ENCODE measurements at places on chromosomes 7 and 10.

- no peak for DNase-seq
These were observed 3.1 kb downstream of the PTF1A start for GRCh38 chr10:23194966-23195845.

DNA sequence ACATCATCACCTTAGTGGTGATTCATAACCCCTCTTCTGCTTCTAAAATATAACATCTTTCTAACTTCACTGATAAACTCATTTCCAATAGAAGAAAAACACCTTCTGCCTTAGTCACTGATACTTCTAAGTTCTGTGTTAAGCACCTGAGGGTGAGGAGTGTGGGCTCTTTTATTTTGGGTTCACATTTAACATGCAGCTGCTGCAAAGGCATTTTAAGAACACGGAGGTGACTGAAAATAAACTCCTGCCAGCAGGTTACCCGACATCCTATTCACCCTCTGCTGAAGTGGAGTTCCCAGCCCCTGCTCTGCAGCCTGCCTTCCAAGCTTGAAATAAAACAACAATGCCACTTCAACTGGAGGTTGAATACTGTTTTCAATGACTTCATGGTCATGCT, 202.9 kb upstream of the PLXNA4 start:
- DNase-seq = no peak

DNA sequence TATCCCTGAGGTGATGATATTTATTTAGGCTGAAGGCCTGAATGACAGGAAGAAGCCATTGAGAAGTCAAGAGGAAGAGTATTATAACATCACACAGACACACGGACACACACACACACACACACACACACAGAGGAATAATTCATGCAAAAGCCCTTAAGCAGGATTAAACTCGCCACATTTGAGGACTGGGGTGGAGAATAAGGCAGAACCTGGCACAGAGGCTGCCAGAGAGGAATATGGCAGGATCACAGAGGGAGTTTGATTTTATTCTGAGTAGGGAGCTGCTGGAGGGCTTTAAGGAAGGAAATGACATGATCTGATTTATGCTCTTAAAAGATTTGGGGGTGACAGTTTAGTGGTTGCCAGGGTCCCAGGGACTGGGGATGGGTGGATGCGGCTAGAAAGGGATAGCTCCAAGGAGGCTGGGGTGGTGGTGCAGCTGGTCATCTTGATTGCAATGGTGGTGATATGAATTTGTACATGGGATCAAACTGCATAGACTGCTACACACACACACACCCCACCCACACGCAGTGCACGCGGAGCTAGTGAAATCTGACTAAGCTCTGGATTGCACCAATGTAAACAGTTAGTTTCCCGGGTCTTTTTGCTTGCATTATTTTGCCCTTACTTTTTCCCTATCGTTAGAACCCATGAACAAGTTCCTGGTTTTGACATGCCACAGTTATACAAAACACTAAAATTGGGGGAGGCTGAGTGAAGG, 11.2 kb downstream of the SMURF1 start:
- DNase-seq = no peak

DNA sequence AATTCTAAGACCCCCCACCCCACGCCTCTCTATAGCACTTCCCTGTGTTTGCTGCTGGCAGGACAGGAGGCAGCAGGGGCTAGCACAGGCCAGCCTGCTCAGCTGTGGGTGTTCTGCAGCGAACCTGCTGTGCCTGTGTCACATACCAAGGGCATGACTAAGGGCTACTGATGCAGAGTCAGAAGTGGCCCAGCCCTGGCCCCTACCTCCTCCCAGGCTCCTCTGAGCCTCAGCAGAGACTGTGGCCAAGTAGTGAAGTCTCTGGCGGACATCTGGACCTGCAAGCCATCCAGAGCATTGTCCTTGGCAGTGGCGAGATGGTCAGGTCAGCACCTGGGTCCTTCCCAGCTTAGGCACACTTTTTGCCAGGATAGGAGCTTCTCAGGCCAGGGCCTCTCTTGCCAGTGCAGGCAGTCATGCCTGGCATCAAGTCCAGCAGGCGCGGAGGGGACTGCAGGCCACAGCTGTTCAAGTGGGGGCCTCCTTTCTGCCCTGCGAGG, 116.3 kb upstream of the RET start:
- DNase-seq = no peak

GRCh38 chr7:107931740-107932515, 40.9 kb downstream of the DLD start:
- DNase-seq = no peak

- no peak for DNase-seq
These were observed 441.1 kb upstream of the SEMA3D start for GRCh38 chr7:85627791-85628586.

- no peak for DNase-seq
These were observed 126.7 kb downstream of the TPST1 start for GRCh38 chr7:66331883-66332282.

GRCh38 chr7:41567731-41568114, 135.2 kb downstream of the INHBA start:
- no peak for DNase-seq

DNA sequence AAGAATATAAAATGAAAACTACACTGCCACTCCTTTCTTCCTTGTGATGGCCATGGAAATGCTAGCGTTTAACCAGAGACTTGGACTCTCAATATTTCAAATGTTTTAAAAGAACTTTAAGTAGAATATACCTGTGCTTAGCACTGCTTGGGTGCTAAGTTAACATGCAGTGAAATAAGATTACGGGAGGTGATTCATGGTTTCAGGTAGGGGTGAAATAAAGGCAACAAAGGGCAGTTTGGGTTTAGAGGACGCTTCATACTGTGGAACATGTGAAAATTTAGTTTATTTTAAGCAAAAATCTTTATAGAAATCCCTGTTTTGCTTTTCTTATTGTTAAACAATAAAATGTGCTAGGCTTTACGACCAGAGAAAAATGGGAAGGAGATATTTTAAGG, 94.0 kb downstream of the PTPRZ1 start:
- no peak for DNase-seq

- DNase-seq = no peak
These were observed 15.0 kb downstream of the CLRN3 start for GRCh38 chr10:127877699-127878098.

DNA sequence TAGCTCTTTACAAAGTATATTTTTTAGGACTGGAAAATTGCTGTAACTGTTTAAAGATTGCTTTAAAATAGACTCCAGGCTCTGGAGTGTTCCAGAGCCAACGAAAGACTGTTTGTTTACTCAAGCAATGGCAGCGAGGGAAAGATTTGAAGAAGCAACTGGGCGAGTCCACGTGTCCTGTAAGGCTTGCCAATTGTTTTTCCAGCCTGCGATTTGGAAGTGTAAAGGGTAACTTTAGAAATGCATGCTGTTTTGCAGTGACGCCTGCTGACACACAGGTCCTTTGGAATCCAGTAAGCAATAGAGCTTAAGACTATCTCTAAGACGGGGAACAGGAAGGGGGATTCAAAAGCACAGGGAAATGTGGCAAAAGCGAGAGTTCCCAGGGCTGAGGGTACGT, 55.8 kb downstream of the TACC2 start:
- DNase-seq = no peak

GRCh38 chr10:94174838-94175237, 181.1 kb downstream of the PLCE1 start:
- no peak for DNase-seq

DNA sequence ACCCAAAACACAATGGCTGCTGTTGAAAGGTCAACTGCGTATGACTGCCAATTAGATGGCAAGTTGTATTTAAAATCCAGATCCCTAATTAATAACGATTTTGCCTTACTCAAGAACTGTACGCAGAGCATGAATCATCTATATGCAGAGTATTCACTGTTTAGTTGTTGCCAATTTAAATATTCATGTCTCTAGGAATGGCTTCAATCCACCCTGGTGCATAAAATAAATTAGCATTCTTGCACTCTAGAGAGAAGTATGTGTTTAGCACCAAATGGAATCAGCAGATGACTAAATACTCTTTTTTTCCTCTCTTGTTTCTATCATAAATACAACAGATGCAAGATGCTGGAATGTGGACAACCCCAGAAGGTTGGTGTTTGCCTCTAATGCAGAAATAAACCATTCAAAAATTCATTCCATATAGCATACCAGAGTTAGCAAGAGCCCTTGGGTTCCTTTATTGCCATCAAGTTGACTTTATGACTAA, 320.3 kb downstream of the LRRTM3 start:
- DNase-seq = no peak

GRCh38 chr7:156238366-156239133, 402.0 kb upstream of the RNF32 start:
- DNase-seq = no peak

DNA sequence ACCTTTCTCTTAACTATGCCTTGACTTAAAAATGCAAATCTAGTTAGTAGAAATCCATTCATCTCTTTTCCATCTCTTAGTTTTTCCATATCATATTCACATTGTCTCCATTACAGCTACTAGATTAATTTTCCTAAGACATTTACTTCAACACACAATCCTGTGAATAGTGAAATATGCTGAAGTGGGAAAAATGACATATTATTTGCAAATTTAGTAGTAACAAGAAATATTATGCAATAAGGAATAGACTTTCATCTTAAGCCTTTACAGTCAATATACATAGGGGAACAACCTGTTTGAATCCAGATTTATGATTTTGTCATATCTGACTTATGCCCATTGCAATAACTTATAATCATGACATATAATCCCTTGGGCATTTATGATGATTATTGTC, 277.0 kb upstream of the IMMP2L start:
- DNase-seq = no peak

DNA sequence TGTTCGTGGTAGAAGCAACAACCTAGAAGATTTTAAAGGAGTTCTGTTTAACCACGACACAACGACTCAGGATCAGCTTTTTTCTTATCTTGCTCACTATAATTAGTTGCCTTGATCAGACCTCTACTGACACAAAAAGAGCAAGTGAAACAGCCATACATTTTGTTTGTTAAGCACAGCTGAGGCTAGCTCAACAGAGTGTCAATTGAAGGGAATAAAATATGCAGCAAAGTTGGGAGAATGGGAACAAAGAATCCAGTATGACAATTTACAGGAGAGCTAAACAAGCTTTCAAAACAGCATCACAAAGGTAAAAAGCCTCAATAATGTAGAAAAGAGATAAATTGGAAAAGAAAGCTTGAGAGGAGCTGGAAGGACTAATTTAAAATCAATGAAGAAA, 40.5 kb upstream of the HERPUD2 start:
- no peak for DNase-seq

- no peak for DNase-seq
These were observed 14.4 kb downstream of the CDC14C start for GRCh38 chr7:48938539-48939295.

GRCh38 chr10:6788231-6788630, 208.2 kb upstream of the PRKCQ start:
- DNase-seq = no peak

GRCh38 chr10:35355971-35356724, 19.8 kb downstream of the CCNY start:
- DNase-seq = no peak

- DNase-seq = no peak
These were observed 49.1 kb upstream of the CDC14C start for GRCh38 chr7:48875045-48875916.

- no peak for DNase-seq
These were observed 65.6 kb upstream of the PDGFA start for GRCh38 chr7:585229-585711.

- DNase-seq = no peak
These were observed 60.8 kb downstream of the OGDH start for GRCh38 chr7:44667190-44667589.

DNA sequence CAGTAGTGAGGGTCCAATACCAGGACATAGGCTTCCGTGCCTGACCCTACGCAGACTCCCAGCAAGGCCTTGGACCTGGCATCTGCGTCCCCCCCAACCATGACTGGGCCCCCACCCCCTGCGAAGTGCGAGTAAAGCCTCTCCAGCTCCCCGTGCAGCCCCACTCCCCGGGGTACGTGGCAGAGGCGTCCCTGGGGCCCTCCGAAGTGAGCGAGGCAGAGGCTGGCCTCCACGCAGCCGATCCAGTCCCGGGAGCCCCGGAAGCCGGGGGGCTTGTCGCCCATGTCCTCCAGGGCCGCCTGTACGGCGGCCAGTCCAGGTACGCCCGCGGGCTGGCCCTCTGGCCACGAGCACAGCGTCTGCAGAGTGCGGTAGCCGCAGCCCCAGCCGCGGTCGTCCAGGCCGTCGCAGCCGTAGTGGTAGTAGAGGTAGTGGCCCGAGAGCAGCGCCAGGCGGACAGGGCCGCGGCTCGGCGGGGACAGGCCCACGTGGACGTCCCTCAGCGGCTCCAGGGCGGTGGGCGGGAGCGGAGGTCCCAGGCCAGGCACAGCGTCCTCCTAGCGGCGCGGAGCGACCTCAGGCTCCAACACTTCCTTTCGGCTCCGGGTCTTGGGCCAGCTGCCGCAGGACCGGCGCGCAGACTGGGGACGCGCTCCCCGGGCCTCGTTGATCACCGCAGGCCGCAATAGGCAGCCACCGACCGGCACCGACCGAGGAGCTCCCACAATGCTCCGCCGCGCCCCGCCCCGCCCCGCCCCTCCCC, at the start of gene UFSP1:
UFSP1 (minus strand) TSS at position 728 of the 763 bp plus-strand sequence; CDS start at position 284, 444 bp downstream.
- DNase-seq = no peak

DNA sequence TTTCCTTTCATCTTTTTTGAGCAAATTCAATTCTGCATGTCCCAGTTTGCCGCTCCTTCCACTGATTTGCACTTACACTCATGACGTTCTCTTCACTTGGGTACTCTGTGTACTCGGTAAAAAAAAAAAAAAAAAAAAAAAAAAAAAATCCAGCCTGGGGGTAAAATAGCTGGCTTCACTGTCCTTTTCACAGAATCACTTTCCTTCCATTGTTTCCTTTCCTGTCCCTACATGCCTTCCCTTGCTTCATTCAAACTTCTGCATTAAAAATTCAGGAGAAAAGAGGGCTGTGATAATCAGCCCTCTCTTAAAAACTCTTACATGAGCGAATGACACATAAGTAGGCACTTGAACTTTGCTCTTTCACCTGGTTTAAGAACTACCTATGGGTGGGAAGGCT, 8.7 kb downstream of the ANKRD1 start:
- no peak for DNase-seq

GRCh38 chr7:112453505-112454171, 3.4 kb downstream of the IFRD1 start:
- DNase-seq = no peak
